ENCODE measurements at places on chromosomes 12 and 14.
A peak's percentile ranks its signal among the peaks of the same experiment; 100 is the strongest.

GRCh38 chr12:116640281-116640680, 81.1 kb downstream of the MAP1LC3B2 start:
- no peak for DNase-seq

- no peak for DNase-seq
These were observed 139.5 kb upstream of the AMIGO2 start for GRCh38 chr12:47219243-47219642.

GRCh38 chr12:57616383-57617101, 5.3 kb downstream of the ARHGEF25 start:
- no peak for DNase-seq

DNA sequence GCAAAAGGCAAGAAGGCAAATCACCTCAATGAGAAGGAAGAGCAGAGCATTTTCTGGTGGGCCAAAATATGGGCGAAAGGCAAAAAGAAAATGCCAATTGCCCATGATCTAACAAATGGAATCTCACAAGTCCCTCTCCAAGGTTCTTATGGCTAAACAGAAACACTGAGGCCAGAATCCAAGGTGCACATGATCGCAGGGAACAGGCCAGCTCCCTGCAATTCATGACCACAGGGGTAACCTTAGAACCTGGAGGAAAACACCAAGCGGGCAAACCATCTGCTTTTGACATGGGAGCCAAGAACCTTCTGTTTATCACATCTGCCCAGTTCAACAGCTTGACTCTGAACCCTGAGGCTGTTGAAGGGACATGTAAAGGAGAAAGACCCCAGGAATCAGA, 60.0 kb downstream of the NT5DC3 start:
- DNase-seq: no peak

GRCh38 chr14:47278233-47278842, 397.1 kb downstream of the MDGA2 start:
- DNase-seq: no peak

GRCh38 chr12:102522768-102523167, 42.4 kb upstream of the IGF1 start:
- DNase-seq: no peak

DNA sequence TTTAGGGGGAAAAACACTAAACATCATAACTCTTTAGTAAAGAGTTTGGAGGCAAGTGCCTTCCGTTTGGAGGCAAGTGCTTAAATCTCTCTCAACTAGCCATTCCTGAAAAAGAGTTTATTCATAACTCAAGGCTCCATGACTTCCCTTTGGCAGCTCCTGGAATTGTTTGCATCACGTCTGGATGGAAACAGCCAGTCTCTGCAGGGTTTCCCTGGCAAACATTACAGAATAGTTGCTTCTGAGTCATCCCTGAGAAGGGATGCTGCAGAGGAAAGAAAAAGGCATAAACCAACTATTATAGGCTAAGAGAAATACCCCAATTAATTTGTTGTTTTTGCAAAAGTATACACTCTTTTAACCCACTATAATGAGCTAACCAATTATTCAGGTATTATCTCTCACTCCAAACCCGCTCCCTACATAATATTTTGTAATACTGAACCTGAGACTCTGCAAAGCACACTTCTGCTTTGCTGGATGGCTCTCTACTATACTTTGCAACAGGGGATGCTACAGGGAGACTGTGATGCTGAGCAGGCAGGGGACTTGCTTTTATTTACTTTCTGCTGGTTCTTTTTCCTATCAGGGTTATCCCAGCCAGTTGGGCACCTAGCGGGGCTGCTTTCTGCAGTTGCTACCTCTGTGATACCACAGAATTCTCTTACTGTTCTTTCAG, 497.7 kb downstream of the FUT8 start:
- no peak for DNase-seq

DNA sequence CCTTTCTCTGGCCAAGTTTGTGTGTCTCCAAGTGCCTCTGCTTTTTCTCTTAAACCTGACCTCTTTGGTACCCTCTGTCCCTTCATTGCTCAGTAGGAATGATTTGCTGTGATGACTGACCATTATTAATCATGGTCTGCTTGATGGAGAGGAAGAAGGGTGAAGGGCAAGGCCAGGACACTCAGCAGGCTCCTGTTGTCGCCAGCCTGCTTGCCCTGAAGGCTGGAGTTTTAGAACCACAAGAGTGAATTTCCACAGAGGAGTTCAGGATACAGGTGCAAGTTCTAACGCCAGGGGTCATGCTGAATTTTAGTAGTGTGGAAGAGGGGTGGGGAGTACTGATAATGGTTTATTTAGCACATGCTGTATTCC, 2.8 kb upstream of the ITGA5 start:
- no peak for DNase-seq

DNA sequence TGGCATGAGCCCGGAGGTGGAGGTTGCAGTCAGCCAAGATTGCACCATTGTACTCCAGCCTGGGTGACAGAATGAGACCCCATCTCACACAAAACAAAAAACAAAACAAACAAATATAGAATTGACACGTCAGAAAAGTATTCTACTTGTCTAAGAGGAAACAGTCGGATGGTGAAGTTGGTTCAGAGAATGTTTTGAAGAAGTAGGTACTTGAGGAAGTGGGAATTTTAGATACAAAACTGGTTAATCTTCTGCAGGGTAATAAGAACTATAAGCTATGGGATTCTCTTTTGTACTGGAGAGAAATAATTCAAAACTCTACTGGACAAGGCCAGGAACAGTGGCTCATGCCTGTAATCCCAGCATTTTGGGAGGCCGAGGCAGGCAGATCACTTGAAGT, 14.6 kb upstream of the TCTN1 start:
- no peak for DNase-seq

DNA sequence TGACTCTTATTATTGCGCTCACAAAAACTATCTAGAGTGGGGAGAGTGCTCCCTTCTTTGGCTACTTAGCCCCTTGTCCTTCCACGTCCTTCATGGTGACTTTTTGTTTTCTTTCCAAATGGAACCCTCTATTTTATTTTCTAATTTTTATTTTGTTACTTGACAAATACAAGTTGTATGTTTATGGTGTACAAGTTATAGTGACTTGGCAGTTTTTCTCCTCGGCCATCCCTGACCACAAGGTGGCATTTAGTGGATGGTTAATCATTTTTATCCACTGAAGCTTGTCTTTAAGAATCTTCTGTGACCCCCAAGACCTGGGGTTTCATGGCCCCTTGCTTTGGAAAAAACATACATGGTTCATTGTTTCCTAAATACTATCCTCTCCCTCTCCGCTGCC, 70.1 kb downstream of the NKX2-1 start:
- DNase-seq: no peak

- no peak for DNase-seq
These were observed 4.3 kb upstream of the OTX2 start for GRCh38 chr14:56814519-56814959.

DNA sequence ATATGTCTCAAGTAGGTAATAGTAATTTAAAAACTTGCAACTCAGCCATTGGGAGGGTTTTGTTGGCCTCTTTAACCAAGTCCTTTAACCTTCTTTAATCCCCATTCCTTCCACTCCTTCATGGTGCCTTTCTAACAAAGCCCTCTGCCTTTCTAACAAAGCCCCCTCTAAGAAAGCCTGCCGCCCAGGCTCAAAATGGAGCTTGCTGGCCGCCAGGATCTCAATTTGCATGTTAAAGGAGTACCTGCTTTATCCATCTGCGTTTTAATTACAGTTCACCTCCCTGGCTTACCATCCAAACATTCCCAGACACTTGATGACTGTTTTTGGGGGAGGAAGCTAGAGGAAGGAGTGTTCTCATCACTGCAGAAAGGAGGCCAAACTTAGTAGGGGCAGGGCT, 183.4 kb downstream of the PTPN11 start:
- no peak for DNase-seq

DNA sequence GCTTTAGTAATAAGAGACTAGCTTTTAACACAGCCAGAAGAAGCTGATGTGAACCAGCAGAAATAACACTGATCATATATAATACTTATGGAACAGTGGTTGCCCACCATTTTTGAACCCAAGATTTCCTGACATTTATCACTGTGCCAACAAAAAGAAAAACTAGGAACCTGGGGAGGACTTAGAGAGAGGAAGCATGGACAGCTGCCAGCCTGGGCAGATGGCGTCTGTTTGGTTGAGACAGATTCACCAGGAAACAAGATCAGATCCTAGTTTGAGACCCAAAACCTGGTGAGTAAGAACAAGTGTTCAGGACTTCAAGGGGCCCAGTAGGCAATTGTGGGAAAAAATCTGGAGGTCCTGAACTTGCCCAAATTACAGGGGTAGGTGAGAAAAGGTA, 95.3 kb downstream of the BICD1 start:
- no peak for DNase-seq

GRCh38 chr14:101031721-101032120, 128.2 kb upstream of the RTL1 start:
- DNase-seq: no peak

- DNase-seq: no peak
These were observed 2.3 kb upstream of the CLEC4C start for GRCh38 chr12:7749442-7749841.

DNA sequence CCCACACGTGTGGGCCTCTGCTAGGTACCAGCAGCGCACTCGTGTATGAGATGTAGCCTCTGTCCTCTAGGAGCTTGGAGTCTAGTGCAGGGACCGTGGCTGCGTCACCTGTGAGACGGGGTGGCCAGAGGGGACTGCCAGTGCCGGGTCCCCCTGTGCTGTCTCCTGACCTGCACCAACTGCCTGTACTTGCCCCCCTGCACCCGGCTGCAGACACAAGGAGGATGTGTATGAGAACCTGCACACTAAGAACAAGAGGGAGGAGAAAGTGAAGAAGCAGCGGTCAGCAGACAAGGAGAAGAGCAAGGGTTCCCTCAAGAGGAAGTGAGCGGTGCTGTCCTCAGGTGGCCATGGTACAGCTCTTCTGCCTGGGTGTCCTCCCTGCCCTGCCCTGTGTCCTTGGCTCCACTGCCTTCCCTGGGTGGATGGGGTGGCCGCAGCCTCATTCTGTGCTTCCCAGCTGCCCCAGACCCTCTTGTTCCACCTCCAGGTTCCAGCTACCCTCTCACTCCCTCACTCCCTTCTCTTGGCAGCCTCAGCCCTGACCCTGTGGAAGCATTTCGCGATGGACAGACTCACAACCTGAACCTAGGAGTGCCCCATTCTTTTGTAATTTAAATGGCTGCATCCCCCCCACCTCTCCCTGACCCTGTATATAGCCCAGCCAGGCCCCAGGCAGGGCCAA, 9.6 kb downstream of the PTPN6 start:
- peak; percentile 36 for DNase-seq

- DNase-seq: no peak
These were observed 214.1 kb upstream of the PELI2 start for GRCh38 chr14:55904086-55904485.

- DNase-seq: no peak
These were observed 87.9 kb upstream of the PRICKLE1 start for GRCh38 chr12:42677461-42677860.

DNA sequence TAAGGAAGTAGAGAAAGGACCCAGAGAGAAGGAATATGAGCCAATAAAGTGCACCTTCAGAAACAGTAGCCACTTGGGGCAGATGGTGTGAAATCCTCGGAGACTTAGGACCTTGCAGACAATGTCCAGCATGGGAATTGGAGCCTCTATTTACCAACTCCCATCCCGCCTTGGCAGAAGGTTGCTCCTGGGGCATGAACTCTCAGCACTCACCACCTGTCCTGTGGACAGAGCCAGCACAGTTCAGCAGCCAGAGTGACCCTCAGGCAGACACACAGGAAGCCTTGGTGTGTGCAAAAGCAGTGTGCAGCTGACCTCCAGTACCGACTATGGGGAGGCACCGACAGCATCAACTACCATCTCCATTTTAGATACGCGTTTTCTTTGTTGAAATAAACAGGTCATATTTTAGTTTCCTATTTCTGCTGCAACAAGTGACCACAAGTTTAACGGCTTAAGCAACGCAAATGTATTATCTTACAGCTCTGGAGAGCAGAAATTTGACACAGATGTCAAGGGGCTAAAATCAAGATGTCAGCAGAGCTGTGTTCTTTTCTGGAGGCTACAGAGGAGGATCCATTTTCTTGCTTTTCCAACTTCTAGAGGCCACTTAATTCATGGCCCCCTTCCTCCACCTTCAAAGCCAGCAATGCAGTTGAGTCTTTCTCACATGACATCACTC, 428.1 kb downstream of the MED13L start:
- no peak for DNase-seq
